ENCODE measurements at places on chromosomes 2 and 18.

GRCh38 chr18:6994056-6994770, 123.4 kb downstream of the LAMA1 start:
- DNase-seq, result no peak

- no peak for DNase-seq
Observed at GRCh38 chr2:193841384-193842150, 1646.8 kb upstream of the TMEFF2 start.

DNA sequence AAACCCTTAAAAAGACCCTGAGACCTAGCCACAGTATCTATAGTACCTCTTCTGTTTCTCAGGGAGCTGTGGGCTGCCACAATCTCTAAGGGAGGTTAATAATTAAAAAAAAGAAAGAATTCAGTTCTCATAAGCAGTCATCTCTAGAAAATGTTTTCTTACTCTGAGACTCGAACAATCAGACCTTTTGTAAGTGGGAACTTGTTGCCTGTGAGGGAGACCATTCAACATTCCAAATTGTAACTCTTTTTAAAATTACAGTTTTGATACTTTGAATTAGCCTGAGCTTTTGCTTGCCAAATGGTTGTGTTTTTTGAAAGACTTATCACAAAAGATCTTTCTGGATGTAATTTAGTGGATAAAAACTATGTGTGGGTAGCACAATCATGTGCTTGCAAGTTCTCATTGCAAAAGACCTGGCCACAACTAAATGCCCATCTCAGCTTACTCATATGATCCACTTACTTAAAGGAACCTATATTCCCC, 33.3 kb downstream of the IL1R2 start:
- DNase-seq, result no peak

GRCh38 chr2:30655660-30656059, 151.6 kb downstream of the CAPN13 start:
- no peak for DNase-seq

All from DND-41 (cell line).